Umbilical cord (tissue), 2 donors: ENCODE measurements at places on chromosomes 12 and 14.

- no peak for DNase-seq
Measured at GRCh38 chr12:120835304-120835612, 68.9 kb downstream of the SPPL3 start.

- no peak for DNase-seq
Measured at GRCh38 chr14:51988221-51988620, 1.1 kb upstream of the RTRAF start.

GRCh38 chr14:22047115-22047514, 373.5 kb upstream of the OR4E1 start:
- DNase-seq = no peak

DNA sequence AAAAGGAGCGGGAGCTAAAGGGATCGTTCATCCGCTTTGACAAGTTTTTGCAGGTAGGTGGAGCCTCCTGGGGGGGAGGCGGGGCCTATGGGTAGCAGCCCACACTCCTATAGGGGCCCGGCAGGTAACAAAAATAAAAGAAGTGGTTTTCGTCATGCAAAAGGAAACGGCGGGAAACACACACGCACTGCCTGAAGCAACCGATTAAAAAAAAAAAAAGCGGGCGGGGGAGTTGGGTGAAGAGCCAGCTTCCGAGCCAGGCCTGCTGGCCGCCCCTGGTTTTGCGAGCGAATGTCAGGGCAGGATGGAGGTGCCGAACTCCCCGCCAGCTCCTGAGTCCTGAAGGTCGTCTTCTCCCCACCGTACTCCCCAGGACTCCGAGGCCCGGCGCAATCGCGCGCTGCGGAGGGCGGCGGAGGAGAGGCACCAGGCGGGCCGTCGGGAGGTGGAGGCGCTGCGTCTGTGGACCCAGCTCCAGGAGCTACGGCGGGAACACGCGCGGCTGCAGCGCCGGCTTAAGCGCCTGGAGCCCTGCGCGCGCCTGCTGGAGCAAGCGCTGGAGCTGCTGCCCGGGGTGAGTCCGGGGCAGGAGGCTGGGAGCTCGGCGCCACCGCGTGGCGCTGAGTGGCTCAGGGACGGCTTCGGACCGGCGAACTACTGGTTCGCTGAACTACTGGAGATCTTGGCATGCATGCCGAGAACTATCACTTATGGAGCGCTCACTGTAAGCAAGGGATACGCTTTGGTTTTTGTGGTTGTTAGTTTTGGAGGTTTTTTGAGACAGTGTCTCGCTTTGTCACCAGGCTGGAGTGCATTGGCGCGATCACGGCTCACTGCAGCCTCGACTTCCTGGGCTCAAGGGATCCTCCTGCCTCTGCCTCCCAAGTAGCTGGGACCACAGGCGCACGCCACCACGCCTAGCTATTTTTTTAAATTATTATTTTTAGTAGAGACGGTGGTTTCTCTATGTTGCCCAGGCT, 3.6 kb downstream of the CFAP73 start:
- peak; percentile 68 for DNase-seq

DNA sequence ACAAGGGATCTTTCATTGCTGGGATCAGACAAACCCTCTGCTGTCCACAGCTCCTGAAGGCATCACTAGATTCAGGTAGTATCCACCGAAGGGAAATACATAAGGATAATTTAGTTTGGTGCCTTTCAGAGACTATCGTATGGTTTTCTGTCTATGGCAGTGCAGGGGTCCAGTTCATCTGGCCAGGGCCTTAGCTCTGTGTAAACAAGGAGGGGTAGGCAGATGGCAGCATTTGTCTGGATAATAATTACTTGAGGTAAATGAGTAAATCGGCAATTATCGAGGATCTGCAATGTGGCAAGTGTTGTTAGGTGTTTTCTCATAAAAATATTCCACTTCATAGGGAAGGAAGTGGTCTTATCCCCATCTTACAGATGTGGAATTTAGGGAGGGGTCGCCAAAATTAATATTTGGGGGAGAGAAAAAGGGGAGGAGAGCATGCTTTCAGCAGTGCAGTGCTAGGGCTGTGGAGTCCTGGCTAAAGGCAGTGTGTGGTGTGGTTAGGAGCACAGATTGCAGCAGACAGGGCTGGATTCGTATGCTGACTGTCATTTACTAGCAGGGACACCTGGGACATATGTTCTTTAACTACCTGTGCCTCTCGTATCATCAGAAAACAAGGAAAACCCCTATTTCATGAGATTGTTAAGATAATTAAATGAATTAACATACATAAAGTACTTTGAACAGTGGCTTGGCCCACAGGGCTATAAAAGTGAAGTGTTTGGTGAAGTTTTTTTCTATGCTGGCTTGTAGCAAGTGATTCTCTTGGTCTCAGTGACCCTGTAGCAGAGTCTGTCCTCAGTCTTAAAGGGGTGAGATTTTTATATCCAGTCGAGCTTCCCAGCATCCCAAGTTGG, 27.1 kb downstream of the RASSF8 start:
- DNase-seq = no peak

GRCh38 chr14:53537422-53538315, 384.5 kb upstream of the DDHD1 start:
- DNase-seq = peak; percentile 74

DNA sequence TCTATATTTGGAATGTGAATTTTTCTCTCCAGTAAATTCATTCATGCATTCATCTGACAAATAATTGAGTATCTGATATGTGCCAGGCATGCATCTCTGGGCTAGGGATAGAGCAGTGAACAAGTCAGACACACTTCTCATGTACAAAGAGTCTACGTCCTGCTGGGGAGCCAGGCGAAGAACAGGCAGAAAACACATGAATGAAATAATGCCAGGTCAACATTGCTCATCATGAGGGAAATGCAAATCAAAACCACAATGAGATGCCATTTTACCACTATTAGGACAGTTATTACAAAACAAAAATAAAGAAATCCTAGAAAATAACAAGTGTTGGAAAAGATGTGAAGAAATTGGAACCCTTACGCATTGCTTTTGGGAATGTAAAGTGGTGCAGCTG, 90.3 kb downstream of the PAX9 start:
- no peak for DNase-seq

DNA sequence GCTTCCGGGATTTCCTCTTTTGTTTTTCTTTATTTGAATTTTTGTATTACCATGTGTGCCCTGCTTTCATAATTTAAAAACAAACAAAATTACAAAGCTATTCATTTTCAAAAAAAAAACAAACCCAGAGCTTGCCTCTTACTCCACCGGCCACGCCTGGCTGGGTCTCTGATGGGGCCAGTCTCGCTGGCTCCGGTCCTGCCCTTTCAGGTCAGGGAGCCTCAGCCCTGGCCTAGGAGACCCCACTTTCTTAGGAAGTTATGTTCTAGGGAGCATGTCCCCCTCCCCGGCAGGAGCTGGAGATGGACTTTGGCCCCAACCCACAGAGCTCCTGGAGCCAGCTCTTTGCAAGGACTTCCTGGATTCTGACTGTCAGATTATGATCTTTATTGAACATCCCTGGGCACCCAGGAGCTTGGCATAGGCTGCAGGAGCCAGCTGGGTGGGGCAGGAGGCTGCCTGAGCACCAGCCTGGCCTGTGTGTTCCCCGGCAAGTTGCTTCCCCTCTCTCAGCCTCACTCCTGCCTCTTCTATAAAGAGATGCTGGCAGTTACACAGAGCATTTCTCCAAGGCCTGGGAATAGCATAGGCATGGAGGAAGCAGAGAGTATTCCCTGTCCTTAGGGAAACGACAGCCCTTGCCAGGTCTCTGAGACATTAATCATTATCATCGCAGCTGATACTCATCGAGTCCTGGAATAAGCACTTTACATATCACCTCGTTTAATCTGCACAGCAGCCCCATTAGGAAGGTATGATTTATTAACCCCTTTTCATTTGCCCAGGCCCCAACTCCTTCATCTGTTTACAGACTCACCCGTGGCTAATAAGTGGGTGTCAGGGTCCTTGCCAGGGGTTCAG, 3.5 kb downstream of the DEGS2 start:
- no peak for DNase-seq

- DNase-seq = peak; percentile 35
Measured at GRCh38 chr12:104522985-104523722, 66.4 kb downstream of the CHST11 start.

DNA sequence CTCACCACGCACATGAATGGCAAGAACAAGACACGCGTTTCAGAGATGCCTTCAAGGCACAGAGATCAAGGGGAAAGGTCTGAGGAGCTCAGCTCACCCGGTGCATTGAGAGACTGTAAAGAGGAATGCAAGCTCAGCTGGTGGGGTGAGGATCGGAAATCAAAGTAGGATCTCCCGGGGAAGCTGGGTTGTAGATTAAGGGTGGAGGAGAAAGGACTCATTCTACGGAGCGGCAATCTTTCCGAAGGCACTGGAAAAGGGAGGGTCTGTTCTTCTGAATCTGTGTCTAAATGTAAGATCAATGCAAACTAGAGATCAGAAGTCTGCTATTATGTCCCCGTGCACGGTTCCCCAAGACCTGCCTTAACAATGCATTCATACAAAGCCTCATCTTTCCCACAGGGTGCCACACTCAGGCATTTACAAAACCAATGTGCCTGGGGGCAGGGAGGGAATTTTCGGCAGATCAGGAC, 41.6 kb upstream of the PYGL start:
- DNase-seq = no peak

GRCh38 chr12:13425766-13426165, 229.2 kb downstream of the EMP1 start:
- no peak for DNase-seq

DNA sequence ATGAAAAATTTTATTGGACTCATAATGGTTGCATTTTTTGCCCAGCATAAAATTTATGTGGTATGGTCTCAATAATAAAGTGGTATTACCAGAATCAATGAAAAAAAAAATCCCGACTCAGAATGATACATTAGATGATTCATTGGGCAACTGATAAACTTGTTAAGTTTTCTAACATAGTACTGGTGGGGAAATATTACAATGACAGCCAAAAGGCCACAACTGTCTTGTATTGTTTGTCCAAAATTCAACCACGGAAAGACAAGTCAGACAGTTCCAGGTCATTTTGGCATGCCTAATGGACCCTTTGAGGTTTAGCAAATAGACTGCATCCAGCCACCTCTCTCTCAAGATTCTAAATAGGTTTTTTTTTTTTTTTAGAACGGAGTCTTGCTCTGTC, 70.5 kb upstream of the TRIM9 start:
- no peak for DNase-seq

GRCh38 chr12:126389961-126390360, 1324.7 kb downstream of the AACS start:
- no peak for DNase-seq

GRCh38 chr14:26820138-26820537, 222.3 kb upstream of the NOVA1 start:
- DNase-seq = no peak

DNA sequence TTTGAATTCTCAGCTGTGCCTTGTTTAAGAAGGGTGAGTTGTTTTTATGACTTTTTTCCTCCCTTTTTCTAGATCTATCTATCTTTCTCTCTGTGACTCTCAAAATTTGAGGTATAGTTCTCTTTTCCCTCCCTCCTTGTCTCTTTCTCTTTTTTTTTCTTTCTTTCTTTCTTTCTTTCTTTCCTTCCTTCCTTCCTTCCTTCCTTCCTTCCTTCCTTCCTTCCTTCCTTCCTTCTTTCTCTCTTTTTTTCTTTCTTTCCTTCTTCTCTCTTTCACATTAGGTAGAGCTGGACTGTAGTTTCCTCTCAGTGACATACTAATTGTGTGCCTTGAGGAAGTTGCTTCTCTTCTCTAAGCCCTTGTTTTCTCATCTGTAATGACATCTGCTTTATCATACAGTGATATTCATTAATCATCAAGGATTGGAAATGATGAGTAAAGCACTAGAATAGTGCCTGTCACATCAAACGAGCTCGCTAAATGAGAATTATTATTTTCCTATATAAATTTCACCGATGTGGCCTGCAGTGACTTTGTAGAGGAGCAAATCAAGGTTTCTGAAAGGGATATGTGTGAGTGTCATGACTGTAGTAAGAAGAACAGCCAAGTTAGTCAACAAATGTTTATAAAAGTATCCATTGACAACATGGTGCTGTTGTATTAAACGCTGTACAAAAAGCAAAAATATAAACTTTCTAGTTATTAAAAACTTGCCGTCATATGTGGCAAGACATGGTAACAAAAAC, 78.9 kb upstream of the SLC38A2 start:
- DNase-seq = no peak

GRCh38 chr14:80456209-80456608, 244.9 kb upstream of the DIO2 start:
- peak; percentile 0 for DNase-seq

DNA sequence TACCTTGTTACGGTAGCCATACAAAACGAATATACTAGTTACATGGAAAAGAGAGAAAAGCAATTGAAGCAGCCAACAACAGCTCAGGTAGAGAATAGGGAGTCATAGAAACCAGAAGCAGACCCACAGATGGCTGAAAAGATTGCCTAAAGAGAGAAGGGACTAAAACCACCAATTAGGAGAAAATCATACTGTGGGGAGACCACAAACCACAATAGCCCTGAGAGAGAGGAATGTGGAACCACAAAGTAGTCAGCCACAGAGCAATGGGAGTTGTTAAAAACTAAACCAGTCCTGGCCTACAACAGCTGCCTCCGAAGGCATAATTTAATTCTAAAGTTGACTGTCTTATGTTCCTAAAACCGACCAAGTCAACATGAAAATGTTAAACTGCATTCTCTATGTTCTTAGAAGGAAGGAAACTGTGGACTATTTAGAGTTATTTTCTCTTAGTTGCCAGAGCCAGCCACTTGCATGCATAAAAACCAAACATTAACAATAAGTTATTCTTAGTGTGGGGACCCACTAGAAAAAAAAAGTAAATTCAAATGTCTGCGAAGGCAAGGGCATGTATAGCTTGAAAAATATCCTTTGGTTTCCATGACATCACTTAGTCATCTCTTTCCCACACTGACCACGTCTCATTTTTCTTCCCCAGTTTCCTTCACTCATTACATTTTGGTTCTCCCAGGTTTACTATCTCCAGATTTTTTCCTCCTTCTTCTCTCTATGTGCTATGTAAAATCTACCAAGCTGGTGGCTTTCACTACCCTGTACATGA, 398.1 kb downstream of the NOVA1 start:
- DNase-seq = no peak

GRCh38 chr14:104040539-104040938, 45.0 kb upstream of the ASPG start:
- no peak for DNase-seq

DNA sequence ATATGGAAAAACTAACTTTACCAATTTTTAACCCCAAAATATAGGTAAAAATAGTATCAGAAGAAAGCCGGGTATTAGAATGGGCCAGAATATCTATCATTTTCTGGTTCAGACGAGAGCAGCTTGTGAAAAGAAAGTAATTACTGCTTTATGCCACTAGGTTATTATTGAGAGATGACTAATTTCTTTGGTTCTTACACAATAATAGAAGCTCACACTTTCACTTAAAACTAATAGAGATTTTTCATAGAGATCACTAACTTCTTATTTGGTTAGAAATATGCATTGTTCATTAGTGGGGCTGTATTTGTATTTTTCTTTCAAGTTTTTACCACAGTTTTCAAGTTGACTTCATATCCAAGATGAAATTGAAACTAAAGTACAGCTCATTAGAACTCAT, 1241.2 kb upstream of the FLRT2 start:
- no peak for DNase-seq

DNA sequence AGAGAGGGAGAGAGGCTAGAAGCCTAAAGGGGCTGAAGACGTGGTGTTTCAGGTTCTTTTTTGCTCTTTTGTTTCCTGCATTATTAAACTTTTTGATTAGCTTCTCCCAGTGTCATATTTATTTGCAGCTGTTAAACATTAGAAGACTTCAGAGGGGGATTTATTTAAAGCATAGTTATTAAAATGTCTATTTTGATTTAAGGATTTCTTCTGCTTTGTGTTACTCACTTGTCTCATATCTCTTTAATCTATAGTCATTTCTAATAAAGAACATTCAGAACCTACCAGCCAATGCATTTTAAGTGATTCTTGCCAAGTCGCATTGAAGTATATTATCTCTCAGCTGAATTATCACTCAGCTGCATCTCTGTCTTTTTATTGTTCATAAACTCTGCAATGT, 152.0 kb upstream of the DYRK2 start:
- DNase-seq = peak; percentile 71
